Activated CD8-positive, alpha-beta memory T cell treated with anti-CD3 and anti-CD28 coated beads for 1 hour (primary cell): ENCODE measurements at places on chromosomes 3 and 15.

DNA sequence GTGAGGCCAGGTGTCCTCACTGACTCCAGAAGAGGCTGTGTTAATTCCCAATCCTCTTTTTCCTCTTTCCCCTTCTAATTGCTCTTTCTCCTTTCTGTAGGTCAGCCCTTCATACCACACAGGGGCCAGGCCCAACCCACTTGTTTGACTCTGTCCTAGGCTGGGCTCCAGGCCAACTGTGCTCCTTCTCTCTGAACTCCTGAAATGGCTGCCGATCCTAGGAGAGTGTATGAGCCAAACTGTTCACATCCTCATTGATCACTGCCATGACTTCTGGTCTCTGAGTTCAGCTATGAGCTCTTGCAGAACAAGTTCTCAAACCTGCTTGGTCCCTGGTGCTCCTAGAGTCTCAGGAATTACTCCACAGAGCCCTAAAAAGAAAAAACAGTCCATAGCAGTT lies 145.1 kb downstream of the VGLL4 start:
- DNase-seq, result no peak

- no peak for DNase-seq
Measured at GRCh38 chr3:36258421-36258820, 121.9 kb upstream of the STAC start.

DNA sequence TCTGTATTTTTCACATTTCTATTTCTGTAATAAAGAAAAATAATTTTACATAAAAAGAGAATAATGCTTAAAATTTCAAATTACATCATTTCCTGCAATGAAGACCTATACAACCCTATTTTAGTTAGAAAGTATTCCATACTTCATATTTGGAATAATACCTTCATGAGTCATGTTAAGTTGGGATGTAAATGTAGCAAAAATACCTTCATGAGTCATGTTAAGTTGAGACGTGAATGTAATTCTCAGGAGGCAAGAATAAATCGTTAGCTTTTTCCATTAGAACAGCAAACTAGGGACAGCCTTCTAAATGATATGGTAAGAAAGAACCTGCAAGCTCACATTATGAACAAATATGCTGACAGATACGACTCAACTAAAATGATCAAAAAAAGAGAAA lies 91.9 kb downstream of the NAALADL2 start:
- DNase-seq, result no peak

DNA sequence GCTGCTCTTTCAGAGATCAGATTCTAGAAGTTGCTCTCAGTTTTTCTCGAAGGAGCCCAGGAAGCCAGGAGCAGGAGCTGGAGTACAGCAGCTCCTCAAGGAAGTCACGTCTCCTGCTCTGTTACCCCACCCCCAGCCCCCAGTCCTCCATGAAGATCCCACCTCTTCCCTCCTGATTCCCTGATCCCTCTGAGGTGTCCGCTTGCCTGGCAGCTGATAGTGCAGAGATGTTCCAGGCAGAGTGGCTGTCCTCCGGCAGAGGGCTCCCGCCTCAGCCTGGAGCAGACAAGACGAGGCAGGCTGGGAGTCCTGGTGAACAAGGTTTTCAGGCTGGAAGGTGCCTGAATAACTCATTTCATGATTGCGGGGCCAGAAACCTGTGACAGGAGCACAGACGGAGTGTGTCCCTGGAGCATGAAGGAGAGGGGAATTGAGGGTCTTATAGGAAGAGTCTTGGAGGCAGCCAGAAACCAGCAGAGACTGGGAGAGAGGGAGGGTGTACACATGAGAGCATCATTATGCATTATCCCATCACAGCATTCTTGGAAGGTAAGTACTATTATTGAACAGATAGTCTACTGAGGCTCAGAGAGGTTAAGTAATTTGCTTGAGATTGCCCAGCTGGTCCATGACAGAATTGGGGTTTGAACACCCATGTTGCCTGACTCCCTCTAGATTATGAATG lies 1.2 kb downstream of the HRH1 start:
- no peak for DNase-seq

DNA sequence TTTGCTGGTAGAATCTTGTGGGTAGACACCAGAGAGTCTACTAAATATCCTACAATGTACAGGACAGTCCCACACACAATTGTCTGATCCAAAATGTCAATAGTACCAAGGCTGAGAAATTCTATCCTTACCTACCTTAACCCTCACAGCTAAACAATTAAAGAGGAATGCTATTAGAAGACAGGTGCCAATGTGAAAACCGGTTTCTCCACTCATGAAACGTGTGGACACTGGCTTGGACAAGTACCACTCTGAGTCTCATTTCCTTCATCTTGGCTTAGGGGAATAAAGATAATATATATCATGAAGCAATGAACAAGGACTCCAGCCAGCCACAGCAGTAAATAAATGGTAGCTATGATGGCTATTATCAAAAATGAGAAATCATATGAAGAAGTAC lies 90.2 kb downstream of the RFTN1 start:
- DNase-seq, result no peak

- DNase-seq, result no peak
Measured at GRCh38 chr3:45858809-45859543, 17.1 kb upstream of the LZTFL1 start.

DNA sequence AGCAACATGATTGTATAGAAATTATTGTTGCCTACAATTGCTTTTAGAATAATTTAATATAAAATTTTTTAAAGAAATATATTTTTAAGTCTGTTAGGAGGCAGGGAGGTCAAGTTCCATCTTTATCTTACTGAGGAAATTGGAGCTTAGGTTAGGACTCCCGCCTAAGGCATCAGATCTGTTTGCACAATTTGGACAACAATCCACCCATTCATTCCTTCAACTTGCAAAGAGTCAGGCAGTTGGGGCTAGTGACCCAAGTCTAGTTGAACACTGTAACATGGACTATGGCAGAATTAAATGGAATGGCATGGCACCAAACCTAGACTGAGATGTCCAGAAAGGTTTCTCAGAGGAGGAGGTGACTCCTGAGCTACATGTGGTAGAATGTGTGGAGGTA lies 149.4 kb upstream of the SETMAR start:
- no peak for DNase-seq

DNA sequence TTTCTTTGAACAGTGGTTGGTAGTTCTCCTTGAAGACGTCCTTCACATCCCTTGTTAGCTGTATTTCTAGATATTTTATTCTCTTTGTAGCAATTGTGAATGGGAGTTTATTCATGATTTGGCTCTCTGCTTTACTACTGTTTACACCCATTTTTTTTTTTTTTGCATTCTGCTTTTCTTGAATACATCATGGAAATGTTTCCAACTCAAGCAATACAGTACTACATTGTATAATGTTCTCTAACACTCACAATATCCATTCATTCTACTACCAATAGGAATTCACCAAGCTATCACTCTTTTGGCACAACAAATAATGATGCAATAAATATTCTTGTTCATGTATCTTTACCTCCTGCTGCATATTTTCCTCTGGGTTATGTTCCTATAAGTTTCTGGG lies 801.7 kb downstream of the NTRK3 start:
- no peak for DNase-seq

- no peak for DNase-seq
Measured at GRCh38 chr3:175554801-175555200, 695.7 kb downstream of the NAALADL2 start.

DNA sequence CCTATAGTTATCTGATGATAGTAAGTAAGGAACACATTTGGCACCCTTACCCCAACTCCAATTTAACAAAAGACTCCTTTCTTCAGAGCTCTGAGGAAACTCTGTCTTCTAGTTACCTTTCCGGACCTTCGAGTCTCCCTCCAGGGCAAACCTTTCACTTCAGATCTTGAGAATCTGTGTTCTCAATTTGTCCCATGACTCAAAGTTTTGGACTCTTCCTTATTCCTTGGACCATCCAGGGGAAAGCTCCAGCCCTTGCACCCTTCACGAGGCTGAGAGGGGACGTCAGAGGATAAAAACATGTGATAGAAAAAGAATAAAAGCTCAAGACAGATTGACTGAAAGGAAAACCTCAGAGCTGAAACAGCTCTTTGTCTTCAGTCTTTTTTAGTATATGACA lies 76.9 kb downstream of the CTNNB1 start:
- DNase-seq, result no peak

DNA sequence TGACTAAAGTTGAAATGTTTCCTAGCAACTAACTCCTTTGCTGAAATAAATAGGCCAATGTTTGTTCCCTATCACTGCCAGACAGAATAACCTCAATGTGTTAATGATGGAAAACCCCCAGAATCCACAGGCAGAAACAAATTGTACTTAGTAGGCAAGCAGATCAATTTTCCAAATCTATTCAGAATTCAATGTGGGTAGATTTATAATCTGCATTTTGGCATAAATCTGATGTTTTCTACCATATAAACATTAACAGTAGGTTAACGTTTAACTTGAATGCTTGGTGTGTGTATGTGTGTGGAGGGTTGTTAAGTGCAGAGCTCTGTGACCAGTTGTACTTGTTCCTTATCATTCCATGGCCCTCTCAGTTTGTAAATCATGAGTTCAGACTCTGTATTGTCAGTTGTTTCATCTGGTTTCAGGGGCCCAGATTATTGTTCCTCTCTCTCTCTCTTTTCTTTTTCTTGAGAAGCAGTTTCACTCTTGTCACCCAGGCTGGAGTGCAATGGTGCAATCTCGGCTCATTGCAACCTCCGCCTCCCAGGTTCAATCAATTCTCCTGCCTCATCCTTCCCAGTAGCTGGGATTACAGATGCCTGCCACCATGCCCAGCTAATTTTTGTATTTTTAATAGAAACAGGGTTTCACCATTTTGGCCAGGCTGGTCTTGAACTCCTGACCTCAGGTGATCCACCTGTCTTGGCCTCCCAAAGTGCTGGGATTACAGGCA lies 32.8 kb downstream of the PLSCR1 start:
- DNase-seq, result no peak

DNA sequence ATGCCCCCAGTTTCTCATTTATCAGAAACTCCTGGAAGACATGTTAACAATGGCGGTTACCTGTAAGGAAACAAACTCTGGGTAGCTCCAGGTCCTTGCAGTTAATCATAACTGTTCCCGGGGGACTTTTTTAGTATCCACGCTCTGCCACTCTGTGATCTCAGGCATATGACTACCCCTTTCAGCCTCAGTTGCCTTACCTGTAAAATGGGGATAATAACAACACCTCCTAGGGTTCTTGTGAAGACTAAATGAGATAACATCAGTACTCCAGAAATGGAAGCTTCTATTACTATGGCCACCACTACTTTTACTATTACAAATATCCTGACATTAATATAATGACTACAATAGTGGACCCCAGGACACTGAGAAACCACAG lies 7.1 kb upstream of the FLNB start:
- DNase-seq, result no peak

- DNase-seq, result no peak
Measured at GRCh38 chr15:26287381-26287780, 424.3 kb upstream of the ATP10A start.

DNA sequence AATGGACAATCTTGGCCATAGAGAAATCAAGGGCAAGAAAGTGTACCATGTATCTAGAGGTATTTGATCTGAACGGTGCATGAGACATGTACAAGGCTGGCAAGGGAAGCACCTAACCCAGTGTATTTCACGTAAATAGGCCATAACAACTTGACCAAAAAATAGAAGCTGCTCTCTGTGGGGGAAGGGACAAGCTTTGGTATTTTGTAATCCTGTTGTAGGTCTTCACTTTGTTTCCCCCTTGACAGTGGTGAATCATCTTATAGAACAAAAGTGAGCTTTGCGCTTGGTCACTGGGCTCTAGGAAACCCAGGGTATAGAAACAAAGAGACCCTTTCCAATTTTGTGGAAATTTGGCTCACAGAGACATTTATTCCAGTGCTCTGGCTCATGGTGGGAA lies 21.0 kb downstream of the LARS2 start:
- DNase-seq, result no peak

GRCh38 chr15:100297812-100298211 lies 44.0 kb downstream of the ADAMTS17 start:
- DNase-seq, result no peak

GRCh38 chr3:125213364-125213755 lies 812 bp upstream of the SLC12A8 start:
- DNase-seq, result no peak

DNA sequence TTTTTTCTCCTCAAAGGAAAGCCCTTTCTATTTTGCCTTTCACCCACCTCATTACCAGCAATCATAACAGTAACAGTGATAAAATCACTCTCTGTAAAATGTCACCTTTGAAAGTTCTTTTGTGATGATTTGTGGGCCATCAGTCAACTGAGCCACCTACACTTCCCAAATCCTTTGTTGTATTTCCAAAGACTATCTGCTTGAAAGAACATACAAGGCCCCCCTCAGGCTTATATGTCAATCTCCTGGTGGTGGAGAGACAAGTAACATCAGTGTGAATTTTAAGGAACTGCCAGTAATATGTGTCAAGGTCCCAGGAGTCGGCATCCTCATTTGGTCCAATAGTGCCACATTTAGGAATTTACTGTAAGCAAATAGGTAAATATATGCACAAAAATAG lies 161.1 kb upstream of the EOMES start:
- DNase-seq, result no peak

GRCh38 chr3:181851063-181851462 lies 139.3 kb downstream of the SOX2 start:
- no peak for DNase-seq

DNA sequence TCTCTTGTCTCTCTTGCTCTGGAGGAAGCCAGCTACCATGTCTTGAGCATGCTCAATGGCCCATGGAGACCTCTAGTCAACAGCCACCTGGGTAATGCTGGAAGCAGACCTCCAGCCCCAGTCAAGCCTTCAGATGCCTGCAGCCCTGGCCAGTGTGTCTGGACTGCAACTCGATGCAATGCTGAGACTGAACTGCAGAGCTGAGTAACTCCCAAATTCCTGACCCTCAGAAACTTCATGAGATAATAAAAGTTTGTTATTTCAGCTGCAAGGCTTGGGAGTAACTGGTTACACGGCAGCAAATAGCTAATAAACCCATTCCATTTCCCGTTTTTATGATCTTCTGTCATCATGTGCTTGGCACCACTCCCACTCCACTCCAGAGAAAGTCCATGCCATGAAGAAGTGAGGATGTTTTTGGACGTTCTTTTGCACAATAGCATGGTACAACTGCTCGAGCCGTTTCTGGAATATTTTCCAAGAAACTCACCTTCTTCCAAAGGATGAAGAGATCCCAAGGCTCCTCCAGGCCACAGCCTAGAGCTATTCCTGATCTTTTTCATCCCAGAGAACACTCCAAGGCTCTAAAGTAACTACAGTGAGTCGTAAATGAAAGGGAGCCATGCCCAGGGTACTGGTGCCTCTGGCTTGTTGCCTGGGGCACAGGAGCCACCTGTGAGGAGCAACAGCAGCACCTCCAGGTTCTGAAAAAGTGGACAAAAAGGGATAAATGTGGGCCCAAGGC lies 72.0 kb upstream of the KLF13 start:
- DNase-seq, result no peak

- DNase-seq, result no peak
Measured at GRCh38 chr15:78206326-78207109, 27.8 kb downstream of the ACSBG1 start.

GRCh38 chr15:89628806-89629715 lies 26.2 kb downstream of the KIF7 start:
- no peak for DNase-seq

GRCh38 chr3:111159391-111159790 lies 87.8 kb downstream of the NECTIN3 start:
- no peak for DNase-seq
